ENCODE measurements at places on chromosomes 7 and 10. TPM values are rescaled to one million over a fixed set of nuclear protein-coding genes. Genes with fewer than 3 reads are reported as not detected.

Gene NFKB2
- 313 TPM for total RNA-seq

Gene PIP
- total RNA-seq = not detected

Gene EVX1
- not detected for total RNA-seq

Gene HMX2
- not detected for total RNA-seq

Gene NXPH1
- not detected for total RNA-seq

Gene SAP25
- 20.9 TPM for total RNA-seq

Gene RAMP3
- total RNA-seq = not detected

Gene LIPJ
- not detected for total RNA-seq

Gene LGI1
- total RNA-seq = not detected

Gene CYP3A4
- total RNA-seq = not detected

Gene FAM237B
- not detected for total RNA-seq

Gene ABCB4
- not detected for total RNA-seq

Gene MGMT
- 17.1 TPM for total RNA-seq

Gene PTN
- total RNA-seq = not detected

Gene WDR86
- total RNA-seq = not detected

Gene TAS2R39
- total RNA-seq = not detected

Gene WEE2
- total RNA-seq = 0.12 TPM

Gene MKRN1
- total RNA-seq = 85.8 TPM

Gene PRKCQ
- 71.5 TPM for total RNA-seq

Gene PIK3AP1
- total RNA-seq = 6.3 TPM

Gene OR2A42
- 0.07 TPM for total RNA-seq

Gene SLC18A3
- total RNA-seq = not detected

Gene C10orf143
- total RNA-seq = 2.7 TPM

Gene ATG9B
- total RNA-seq = 6.9 TPM

Gene HGF
- 0.54 TPM for total RNA-seq

Gene SFXN4
- total RNA-seq = 35.1 TPM

Gene EIF5AL1
- total RNA-seq = 0.27 TPM

Gene CACNB2
- total RNA-seq = not detected
